Activated effector memory CD4-positive, alpha-beta T cell treated with Interleukin-2 at 50 U/mL for 16 hours (primary cell): ENCODE measurements at places on chromosomes 4 and X.

- no peak for DNase-seq
Observed at GRCh38 chrX:129678614-129679195, 23.9 kb upstream of the APLN start.

GRCh38 chr4:80072744-80073472 is at the start of gene ANTXR2:
ANTXR2 (minus strand) TSS chr4:80073229; CDS start chr4:80072560, 669 bp downstream.
- peak; percentile 61 for DNase-seq

DNA sequence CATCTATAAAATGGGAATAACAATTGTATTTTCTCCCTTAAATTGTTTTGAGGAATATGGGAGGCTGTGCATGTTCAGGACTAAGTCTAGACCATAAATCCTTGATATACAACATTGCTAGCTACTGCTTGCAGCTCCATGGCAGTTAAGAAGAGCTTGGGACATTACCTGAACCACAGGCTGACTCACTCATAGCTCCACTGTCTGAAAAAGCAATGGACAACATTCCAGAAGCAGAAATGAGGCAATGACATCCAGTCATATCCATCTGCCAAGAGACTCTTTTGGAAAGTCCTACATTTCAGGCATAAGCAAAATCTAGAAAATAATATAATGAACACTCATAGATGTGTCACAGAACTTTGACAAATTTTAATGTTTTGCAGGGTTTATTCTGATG is 167.3 kb upstream of the LEF1 start:
- no peak for DNase-seq

DNA sequence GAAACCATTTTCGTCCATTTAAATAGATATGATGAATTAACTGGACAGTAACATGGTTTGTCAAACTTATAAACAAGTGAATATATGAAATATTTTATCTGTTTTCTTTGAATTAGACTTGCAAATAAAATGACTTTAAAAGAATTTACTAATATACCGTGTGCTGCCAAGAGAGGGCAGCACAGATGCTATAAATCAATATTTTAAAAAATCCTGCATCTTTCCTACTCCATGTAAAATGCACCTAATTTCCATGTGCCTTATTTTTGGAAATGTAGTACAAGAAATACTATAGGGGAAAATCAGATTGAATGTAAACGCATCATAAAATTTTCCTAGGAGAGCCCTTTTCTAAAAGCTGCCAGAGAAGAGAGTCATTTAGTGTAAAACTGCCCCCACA is 62.2 kb downstream of the PRKX start:
- DNase-seq: no peak

GRCh38 chr4:76301068-76301774 is 5.3 kb upstream of the STBD1 start:
- DNase-seq: no peak

DNA sequence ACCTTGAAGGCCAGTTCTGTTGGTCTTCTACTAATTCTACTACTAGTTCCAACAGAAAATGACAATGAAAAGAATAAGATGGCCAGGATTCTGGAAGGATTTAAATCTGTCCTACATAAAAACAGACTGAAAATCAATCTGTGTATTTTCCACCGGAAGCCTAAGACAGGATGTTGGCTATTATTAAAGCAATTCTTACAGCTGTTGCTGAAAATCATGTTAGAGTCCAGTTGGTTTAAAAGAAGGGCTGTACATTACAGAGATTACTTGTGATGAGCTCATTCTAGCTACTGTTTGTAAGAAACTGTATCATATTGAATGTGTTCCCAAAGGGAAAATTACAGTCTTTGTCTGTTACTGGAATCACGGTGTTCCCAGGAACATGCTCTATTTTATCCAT is 54.8 kb upstream of the MAGEB16 start:
- DNase-seq: no peak

DNA sequence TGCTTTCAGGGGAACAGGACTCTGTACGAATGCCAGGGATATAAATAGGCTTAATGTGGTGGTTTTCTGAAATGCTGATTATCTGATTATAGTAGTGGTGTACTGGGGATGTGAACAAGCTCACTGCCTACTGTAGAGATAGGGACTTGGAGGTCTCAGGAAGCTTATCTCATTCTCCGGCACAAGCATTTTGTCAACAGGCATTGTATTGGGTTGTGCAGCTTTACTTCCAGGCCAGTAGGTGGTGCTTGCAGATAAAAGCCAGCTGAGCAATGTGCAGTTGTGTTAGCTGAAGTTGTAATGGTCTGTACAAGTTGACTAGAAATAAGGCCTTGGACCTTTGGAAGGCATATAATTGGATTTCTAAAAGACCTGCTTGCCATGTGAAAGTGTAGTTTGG is 49.5 kb upstream of the TMLHE start:
- no peak for DNase-seq

GRCh38 chr4:76532805-76533204 is 97.8 kb downstream of the SHROOM3 start:
- no peak for DNase-seq

DNA sequence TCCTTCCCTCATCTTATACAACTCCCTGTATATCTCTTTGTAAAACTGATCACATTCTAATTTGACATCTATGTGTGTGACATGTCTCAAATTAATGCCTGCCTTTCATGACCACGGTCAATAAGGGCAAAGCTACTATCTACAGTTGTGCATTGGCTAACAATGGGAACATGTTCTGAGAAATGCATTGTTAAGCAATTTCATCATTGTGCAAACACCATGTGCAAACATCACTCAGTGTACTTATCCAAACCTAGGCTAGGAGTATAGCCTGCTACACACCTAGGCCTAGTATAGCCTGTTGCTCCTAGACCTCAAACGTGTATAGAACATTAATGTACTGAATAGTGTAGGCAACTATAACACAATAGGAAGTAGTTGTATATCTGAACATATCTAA is 95.0 kb downstream of the BANK1 start:
- no peak for DNase-seq

DNA sequence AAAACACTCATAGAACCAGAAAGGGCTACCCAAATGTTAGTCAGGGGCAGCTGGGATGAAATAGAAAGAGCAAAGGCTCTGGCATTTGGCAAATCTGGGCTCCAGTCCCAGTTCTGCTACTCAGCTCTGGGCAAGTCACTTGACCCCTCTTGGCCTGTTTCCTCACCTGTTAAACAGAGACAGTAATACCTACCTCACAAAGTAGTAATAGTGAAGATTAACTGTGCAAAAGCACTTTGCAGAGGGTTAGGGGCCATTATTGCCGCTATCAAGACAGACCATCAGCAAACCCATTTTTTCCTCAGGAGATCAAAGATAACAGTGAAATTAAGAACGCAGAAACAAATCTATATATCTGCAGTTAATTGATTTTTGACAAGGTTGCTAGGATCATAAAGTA is 20.6 kb downstream of the ZBTB33 start:
- DNase-seq: no peak

DNA sequence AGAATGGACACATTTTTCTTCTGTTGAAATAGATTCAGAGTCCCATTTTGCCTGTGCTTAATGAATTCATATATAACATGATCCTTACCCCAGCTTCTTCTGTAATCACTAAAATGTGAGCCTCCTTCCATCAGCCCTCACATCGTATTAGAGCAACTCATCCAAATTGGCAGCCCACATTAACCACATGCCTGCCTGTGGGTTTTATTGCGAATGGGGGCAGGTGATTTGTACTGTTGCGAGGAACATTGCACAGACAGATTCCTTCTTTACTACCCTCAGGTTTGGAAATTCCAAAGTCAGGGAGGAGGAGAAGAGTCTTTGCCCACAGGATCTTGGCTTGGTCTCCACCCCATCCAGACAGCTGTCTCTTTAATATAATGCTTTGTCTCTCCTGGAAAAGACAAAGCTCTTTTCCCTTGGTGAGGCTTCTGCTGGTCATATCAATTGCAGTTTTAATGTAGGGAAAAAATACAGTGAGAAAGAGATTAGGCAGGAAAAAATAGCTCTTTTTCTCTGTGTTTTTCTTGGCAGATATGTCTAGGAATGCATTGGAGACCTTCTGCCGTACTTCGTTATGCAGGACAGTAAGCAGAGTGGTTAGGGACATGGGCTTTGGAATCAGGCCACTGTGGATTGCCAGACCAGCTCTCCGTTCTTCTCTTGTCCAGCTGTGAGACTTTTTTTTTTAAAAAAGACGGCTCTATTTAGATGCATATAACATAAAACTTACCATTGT is 371.2 kb downstream of the AFF2 start:
- DNase-seq: no peak

DNA sequence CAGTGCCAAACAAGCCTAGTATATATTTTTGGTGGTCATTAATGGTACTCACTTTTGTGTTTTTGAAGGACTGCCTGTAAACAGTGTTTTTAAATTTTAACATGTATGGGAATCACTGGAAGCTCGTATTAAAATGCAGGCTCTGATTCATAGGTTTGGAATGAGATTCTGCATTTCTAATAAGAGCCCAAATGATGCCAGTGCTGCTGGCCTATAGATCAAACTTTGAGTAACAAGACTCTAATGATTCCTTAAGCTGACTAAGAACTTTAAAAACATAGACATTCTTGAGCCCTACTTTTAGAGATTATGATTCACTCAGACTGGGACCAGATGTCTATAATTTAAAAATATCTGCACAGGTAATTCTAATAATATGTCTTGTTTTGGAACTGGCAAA is 823.2 kb upstream of the LCORL start:
- no peak for DNase-seq

DNA sequence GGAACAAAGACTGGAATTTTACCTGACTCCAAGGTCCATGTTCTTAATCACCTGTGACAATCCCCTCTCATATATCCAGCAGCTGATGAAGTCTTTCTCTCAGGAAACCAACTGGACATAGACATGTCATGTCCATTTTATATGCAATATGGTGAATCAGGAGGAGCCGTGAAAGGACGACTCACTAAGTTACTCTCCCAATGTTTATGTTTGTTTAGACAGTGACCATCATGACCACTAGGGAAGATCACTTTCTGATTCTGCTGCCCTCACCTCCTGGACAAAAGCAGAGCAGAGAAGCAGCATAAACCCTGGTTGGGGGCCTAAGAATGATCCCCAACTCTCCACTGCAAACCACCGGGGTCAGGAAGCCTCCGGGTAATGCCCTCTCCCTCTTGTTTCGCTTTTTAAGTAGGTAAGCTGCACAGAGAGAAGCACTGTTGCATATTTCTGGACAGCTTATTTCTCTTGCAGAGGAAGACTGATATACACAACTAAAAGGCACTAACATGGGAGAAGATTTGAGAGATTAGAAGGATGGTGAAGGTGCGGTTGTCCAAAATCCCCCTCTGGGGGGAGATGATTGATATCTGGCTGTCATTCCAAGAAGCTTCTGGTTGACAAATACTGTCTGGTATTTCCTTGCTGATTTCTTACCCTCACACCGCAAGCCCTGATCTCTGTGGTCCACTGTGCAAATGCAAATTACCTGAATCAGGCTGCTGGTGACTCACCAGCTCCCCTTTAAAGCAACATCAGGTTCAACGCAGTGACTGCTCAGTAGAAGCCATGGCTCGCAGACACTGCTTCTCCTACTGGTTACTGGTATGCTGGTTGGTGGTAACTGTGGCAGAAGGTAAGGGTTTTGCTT is at the start of gene ODAPH:
ODAPH (plus strand) TSS at position 773 of the 871 bp plus-strand sequence; CDS start at position 790, 17 bp downstream.
- DNase-seq: peak; percentile 20

DNA sequence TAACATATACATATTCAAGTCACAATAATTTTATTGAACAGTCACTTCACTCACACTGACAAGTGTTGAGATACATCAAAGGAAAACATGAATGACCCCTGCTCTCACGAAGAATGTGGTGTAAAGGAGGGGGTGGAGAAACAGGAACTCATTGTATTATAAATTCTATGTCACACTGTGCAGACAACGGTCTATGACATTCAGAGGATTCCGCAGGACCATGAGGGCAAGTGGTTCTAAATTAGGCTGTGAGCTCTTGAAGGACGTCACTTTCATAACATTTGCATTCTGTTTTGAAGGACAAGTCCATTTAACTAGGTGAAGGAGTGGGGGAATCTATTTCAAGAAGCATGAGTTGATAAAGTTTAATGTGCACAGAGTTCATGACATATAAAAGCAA is 415.2 kb upstream of the HS3ST1 start:
- DNase-seq: no peak

GRCh38 chr4:180197471-180197870 is 2045.7 kb upstream of the TENM3 start:
- no peak for DNase-seq

DNA sequence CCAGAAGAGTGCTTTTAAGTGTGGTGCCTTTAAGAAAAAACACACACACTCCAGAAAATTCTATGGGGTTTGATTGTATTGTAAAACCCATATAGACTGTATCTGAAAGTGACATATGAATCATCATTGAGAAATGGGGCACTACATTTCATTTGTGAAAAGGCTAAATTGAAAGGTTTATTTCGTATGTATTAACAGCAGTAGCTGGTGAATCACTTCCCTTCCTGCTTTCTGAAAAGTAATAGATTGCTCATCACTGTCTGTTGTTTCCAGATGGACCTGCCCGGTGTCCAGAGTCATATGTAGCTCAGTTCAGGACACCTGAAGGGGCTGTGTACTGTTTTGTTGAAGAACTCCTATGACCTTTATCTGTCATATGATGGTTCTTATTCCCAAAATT is 28.1 kb upstream of the HPRT1 start:
- no peak for DNase-seq

DNA sequence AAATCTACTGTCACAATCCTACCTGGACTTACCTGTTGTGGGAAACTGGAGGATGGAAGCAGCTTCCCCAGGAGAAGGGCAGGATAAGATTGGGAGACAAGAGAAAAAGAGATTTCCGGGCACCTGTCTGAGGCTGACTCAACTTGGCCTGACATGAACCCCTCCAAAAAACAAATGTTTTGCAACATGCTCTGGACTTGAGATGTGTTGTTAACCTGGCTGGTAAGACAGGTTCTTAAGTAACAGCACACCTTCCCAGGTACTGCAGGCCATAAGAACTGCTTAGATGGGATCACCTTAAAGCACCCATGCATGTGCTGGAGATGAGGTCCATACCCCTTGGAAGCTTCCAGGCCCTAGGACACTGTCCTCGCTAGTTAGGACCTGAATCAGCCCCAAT is 4.4 kb upstream of the SMIM43 start:
- no peak for DNase-seq

- no peak for DNase-seq
Observed at GRCh38 chr4:2578106-2578505, 41.7 kb downstream of the FAM193A start.

GRCh38 chr4:2063557-2064275 is 4.6 kb downstream of the NAT8L start:
- no peak for DNase-seq
